Naive thymus-derived CD8-positive, alpha-beta T cell (primary cell): ENCODE measurements at places on chromosomes 3 and 15.

GRCh38 chr15:25909806-25910205 lies 46.7 kb upstream of the ATP10A start:
- no peaks in the 10 kb centered on the region for H3K27me3 ChIP-seq
- H3K4me1 ChIP-seq = no peaks in the 10 kb centered on the region
- no peak for DNase-seq
- no peak overlapping the region for H3K4me3 ChIP-seq
- H3K36me3 ChIP-seq = no peaks in the 10 kb centered on the region

GRCh38 chr15:65778269-65778668 lies 13.8 kb downstream of the DENND4A start:
- H3K4me3 ChIP-seq = peak overlapping the region; percentile 76
- H3K27ac ChIP-seq = peak overlapping the region; percentile 66
- no peak for DNase-seq
- peaks cover 8% of the 10 kb centered on the region for H3K36me3 ChIP-seq
- H3K27me3 ChIP-seq = no peaks in the 10 kb centered on the region
- H3K4me1 ChIP-seq = peaks cover 52% of the 10 kb centered on the region

GRCh38 chr15:69145694-69146492 lies 14.5 kb upstream of the GLCE start:
- no peak for DNase-seq
- peaks cover 78% of the 10 kb centered on the region for H3K27me3 ChIP-seq
- no peak overlapping the region for H3K27ac ChIP-seq
- H3K4me1 ChIP-seq = no peaks in the 10 kb centered on the region

DNA sequence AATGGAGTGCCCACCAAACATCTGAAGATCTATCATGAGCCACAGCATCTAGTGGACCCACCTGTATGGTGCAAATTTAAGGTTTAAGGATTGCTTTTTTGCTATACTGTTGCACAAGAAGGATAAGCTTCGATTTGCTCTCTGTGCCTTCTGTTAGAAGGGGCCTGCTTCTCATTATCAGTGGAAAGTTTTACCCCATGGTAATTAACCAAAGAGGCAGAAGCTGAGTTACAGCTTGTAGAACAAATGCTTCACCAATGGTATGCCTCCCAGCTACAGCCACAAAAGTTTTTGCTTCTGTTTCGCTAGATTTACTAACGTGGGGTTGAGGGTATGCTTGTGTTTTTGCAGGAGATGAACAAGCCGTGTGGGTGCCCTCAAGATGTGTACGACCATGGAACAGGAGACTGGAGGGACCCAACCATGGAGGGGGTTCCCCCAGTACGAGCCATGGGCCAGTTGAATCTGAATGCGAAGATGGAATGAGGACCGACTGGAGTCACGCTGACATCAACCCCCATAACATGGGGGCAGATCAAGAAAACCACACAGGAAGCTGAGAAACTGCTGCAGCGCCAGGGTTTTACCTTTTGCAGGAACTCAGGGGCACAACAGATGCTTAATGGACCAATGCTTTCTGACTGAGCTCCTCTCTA lies 43.5 kb downstream of the ACAD9 start:
- peaks cover 29% of the 10 kb centered on the region for H3K36me3 ChIP-seq
- peak overlapping the region; percentile 85 for H3K4me3 ChIP-seq
- peak overlapping the region; percentile 88 for H3K27ac ChIP-seq
- peaks cover 37% of the 10 kb centered on the region for H3K4me1 ChIP-seq

GRCh38 chr15:87901926-87902690 lies 354.4 kb downstream of the NTRK3 start:
- H3K4me1 ChIP-seq = no peaks in the 10 kb centered on the region
- peaks cover 2% of the 10 kb centered on the region for H3K27me3 ChIP-seq
- H3K27ac ChIP-seq = no peak overlapping the region
- no peak for DNase-seq

DNA sequence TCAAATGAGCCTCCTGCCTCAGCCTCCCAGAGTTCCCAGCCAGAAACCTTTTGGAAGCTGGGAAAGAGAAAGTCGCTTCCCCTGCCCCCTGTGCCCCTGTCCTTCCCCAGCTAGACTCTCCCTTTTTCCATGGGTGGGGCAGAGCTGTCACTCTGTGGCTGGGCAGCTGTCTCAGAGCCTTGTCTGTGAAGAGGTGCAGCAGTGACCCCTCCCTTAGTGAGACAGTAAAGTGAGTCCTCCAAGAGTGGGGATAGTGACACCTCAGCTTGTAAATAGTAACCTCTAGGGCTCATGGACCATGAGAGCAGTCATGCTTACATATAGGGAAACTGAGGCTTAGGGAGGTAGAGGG lies 76.3 kb downstream of the SMAD6 start:
- no peaks in the 10 kb centered on the region for H3K4me1 ChIP-seq
- no peaks in the 10 kb centered on the region for H3K27me3 ChIP-seq
- H3K27ac ChIP-seq = no peak overlapping the region
- no peak for DNase-seq

- H3K4me1 ChIP-seq = peaks cover 59% of the 10 kb centered on the region
- peak overlapping the region; percentile 80 for H3K27ac ChIP-seq
- H3K4me3 ChIP-seq = peak overlapping the region; percentile 77
- H3K36me3 ChIP-seq = no peaks in the 10 kb centered on the region
These were observed 651 bp downstream of the UBA3 start for GRCh38 chr3:69079269-69080159.

GRCh38 chr15:81890496-81890895 lies 155.3 kb downstream of the MEX3B start:
- no peak for DNase-seq
- H3K36me3 ChIP-seq = no peaks in the 10 kb centered on the region
- peaks cover 10% of the 10 kb centered on the region for H3K27me3 ChIP-seq
- no peak overlapping the region for H3K4me3 ChIP-seq
- H3K4me1 ChIP-seq = no peaks in the 10 kb centered on the region
- no peak overlapping the region for H3K27ac ChIP-seq

DNA sequence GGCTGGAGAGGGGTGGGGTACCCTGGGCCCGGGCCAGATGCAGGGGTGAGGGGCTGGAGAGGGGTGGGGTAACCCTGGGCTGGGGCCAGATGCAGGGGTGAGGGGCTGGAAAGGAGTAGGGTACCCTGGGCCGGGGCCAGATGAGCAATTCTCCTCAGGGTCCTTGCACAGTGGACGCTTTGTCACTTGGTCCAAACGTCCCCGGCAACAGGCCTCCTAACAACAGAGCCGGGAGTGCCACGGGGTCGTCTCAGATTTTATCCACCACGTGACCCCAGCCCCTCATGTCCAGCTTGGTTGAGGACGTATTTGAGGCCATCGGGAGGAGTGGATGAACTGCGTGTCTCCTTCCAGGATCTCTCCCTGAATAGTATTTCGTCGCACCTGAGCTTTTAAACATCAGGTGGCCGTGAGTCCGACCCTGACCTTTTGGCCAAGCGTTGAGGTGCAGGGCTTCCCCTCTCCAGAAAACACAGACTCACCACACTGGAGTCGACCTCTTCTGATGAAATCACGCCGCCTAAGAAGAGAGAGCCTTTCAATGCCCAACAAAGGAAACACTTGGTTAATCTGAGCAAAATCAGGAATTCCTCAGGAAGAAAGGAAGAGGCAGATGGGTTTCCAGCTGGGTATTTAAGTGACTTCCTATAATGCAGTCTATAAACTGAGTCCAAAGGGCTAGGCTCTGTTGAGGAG lies 12.8 kb upstream of the LRRC15 start:
- no peak overlapping the region for H3K27ac ChIP-seq
- no peak for DNase-seq
- no peaks in the 10 kb centered on the region for H3K4me1 ChIP-seq
- no peak overlapping the region for H3K4me3 ChIP-seq

DNA sequence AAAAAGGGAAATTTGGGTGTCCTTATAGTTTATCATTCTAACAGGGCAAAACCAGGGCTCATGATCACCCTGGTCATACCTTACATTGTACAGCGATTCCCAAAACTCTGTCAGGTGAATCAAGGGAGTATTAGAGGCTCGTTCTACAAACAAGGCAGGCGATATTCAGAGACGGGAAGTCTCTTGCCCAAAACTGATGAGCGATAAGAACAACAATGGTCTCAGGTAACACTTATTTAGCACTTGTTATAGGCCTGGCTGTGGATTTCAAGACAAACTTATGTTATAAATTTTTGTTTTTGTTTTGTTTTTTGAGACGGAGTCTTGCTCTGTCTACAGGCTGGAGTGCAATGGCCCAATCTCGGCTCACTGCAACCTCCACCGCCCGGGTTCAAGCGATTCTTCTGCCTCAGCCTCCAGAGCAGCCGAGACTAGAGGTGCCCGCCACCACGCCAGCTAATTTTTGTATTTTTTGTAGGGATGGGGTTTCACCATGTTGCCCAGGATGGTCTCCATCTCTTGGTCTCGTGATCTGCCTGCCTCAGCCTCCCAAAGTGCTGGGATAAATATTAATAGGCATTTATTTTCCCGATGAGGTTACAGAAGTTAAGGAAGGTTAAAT lies 12.8 kb downstream of the BCL2L10 start:
- H3K27ac ChIP-seq = no peak overlapping the region
- no peaks in the 10 kb centered on the region for H3K36me3 ChIP-seq
- H3K27me3 ChIP-seq = peaks cover 5% of the 10 kb centered on the region
- no peak for DNase-seq

DNA sequence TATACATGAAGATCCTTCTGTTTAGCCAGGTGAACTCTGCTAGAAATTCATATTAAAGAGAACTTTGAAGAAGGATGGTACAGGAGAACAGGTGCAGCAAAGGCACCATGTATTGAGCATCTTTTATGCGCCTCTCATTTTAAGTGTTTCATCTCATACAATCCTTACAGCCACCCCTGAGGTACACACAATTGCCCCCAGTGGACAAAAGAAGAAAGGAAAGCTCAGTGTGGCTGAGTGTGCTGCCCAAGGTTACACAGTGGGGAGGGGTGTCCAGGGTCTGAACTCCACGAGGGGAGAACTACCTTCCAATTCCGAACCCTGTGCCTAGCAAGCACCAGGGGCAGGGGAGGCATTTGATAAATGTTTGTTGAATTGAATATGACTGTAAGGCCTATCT lies 98.6 kb downstream of the MECOM start:
- DNase-seq = no peak
- peaks cover 4% of the 10 kb centered on the region for H3K27me3 ChIP-seq
- H3K4me3 ChIP-seq = no peak overlapping the region
- H3K36me3 ChIP-seq = no peaks in the 10 kb centered on the region
- H3K4me1 ChIP-seq = no peaks in the 10 kb centered on the region

- peaks cover 2% of the 10 kb centered on the region for H3K27me3 ChIP-seq
- no peak overlapping the region for H3K27ac ChIP-seq
- DNase-seq = no peak
- H3K36me3 ChIP-seq = no peaks in the 10 kb centered on the region
These were observed 134.8 kb upstream of the MB21D2 start for GRCh38 chr3:193052354-193053045.

DNA sequence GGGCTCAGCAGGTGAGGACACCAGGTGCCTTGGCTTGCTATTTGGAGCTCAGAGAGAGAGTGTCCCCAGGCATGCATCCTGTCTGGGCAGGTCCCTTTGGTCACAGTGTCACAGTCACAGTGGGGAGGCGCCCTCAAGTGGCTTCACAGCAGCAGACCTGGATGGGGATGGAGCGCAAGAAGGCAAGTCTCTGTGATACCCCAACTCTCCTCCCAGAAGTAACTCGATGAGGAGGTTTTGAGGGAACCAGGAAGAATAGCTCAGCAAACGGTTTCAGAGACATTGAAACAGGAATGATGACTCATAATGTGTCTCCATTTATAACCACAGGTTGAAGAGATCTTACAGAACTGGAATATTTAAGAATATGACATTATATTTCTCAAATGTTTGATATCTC lies 66.5 kb upstream of the SH3GL3 start:
- H3K27me3 ChIP-seq = peaks cover 75% of the 10 kb centered on the region
- no peak overlapping the region for H3K4me3 ChIP-seq
- no peaks in the 10 kb centered on the region for H3K36me3 ChIP-seq
- DNase-seq = no peak

GRCh38 chr3:19506171-19506570 lies 357.9 kb downstream of the KCNH8 start:
- H3K36me3 ChIP-seq = no peaks in the 10 kb centered on the region
- H3K27ac ChIP-seq = no peak overlapping the region
- no peaks in the 10 kb centered on the region for H3K4me1 ChIP-seq
- DNase-seq = no peak
- no peak overlapping the region for H3K4me3 ChIP-seq

DNA sequence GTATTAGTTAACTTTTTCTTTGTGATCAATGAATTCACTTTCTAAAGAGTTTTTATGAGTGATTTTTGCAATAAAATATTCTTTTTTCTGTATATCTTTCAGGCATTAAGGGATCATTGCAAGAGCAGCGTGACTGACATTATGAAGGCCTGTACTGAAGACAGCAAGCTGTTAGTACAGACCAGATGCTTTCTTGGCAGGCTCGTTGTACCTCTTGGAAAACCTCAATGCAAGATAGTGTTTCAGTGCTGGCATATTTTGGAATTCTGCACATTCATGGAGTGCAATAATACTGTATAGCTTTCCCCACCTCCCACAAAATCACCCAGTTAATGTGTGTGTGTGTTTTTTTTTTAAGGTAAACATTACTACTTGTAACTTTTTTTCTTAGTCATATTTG lies 24.4 kb downstream of the SELENOT start:
- H3K4me1 ChIP-seq = peaks cover 2% of the 10 kb centered on the region
- H3K27me3 ChIP-seq = no peaks in the 10 kb centered on the region
- H3K4me3 ChIP-seq = no peak overlapping the region
- no peak for DNase-seq
- no peak overlapping the region for H3K27ac ChIP-seq

- no peak overlapping the region for H3K4me3 ChIP-seq
- H3K36me3 ChIP-seq = no peaks in the 10 kb centered on the region
- no peak overlapping the region for H3K27ac ChIP-seq
These were observed 44.4 kb upstream of the SSR3 start for GRCh38 chr3:156599089-156599874.

GRCh38 chr15:81161160-81161673 lies 27.1 kb downstream of the CFAP161 start:
- no peaks in the 10 kb centered on the region for H3K36me3 ChIP-seq
- H3K27me3 ChIP-seq = no peaks in the 10 kb centered on the region
- DNase-seq = peak; percentile 26
- no peak overlapping the region for H3K27ac ChIP-seq

- peaks cover 34% of the 10 kb centered on the region for H3K36me3 ChIP-seq
- H3K4me3 ChIP-seq = peak overlapping the region; percentile 62
- H3K27ac ChIP-seq = peak overlapping the region; percentile 96
- DNase-seq = no peak
These were observed 60.0 kb downstream of the APBA2 start for GRCh38 chr15:28945626-28946230.

DNA sequence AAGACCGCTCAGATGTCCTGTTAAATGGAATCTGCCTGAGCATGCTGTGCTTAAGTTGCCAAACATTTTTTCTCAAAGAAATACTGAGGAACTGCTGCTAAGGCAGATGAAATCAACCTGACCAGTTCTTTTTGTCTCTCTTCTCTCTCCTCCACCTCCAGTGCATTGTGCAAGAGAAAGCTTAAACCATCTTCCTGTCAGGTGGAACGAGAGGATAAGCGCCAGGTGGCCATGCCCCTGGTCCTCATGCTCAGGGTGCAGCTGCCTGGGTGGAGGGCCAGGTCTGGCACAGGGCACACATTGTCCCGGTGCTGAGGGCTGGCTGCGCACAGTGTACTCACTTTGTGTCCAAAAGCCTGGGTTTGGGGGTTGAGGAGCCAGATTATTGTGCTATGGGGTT lies 176.2 kb upstream of the TP63 start:
- no peak overlapping the region for H3K27ac ChIP-seq
- no peaks in the 10 kb centered on the region for H3K4me1 ChIP-seq
- H3K27me3 ChIP-seq = no peaks in the 10 kb centered on the region
- peaks cover 4% of the 10 kb centered on the region for H3K36me3 ChIP-seq
- H3K4me3 ChIP-seq = no peak overlapping the region
